ENCODE measurements at places on chromosomes 7 and 10. TPM values are rescaled to one million over a fixed set of nuclear protein-coding genes. Genes with fewer than 3 reads are reported as not detected.

CFAP58 gene
- total RNA-seq, result 0.25 TPM

GARIN1A gene
- 0.74 TPM for total RNA-seq

AS3MT gene
- total RNA-seq, result 9.1 TPM

EGFR gene
- total RNA-seq, result 18.4 TPM

SLC39A12 gene
- total RNA-seq, result 2.2 TPM

CPA2 gene
- not detected for total RNA-seq

SPDYE1 gene
- total RNA-seq, result not detected

HECW1 gene
- total RNA-seq, result 35.4 TPM

GRM8 gene
- 2.2 TPM for total RNA-seq

TUBAL3 gene
- not detected for total RNA-seq

LRRC4 gene
- total RNA-seq, result 13.5 TPM

INTS1 gene
- 32.2 TPM for total RNA-seq

TEX36 gene
- not detected for total RNA-seq

TRIL gene
- total RNA-seq, result 13.0 TPM

C10orf90 gene
- total RNA-seq, result 0.49 TPM

CRPPA gene
- 4.4 TPM for total RNA-seq

CUTC gene
- total RNA-seq, result 7.1 TPM

LIPM gene
- total RNA-seq, result not detected

LBX1 gene
- total RNA-seq, result not detected

OR13A1 gene
- total RNA-seq, result not detected

GBX1 gene
- not detected for total RNA-seq

EPHB6 gene
- 48.7 TPM for total RNA-seq

MYO1G gene
- total RNA-seq, result 0.25 TPM

TSPAN33 gene
- total RNA-seq, result 3.9 TPM

XPNPEP1 gene
- total RNA-seq, result 55.3 TPM

KCP gene
- 0.25 TPM for total RNA-seq

SLC26A3 gene
- total RNA-seq, result not detected

GTF2I gene
- 221 TPM for total RNA-seq

SYCE1 gene
- total RNA-seq, result 0.74 TPM
